ENCODE measurements at places on chromosomes 2 and 18. TPM values are rescaled to one million over a fixed set of nuclear protein-coding genes. Genes with fewer than 3 reads are reported as not detected.

The ABCG8 gene
- not detected for total RNA-seq

The RTP5 gene
- total RNA-seq, result not detected

The WDPCP gene
- total RNA-seq, result 5.3 TPM

The DNAJC5G gene
- not detected for total RNA-seq

The IL1B gene
- total RNA-seq, result 63.4 TPM

The C18orf63 gene
- total RNA-seq, result not detected
